Urinary bladder (tissue), 4 donors: ENCODE measurements at places on chromosomes 3 and 15. TPM values are rescaled to one million over a fixed set of nuclear protein-coding genes. Genes with fewer than 3 reads are reported as not detected.

DNA sequence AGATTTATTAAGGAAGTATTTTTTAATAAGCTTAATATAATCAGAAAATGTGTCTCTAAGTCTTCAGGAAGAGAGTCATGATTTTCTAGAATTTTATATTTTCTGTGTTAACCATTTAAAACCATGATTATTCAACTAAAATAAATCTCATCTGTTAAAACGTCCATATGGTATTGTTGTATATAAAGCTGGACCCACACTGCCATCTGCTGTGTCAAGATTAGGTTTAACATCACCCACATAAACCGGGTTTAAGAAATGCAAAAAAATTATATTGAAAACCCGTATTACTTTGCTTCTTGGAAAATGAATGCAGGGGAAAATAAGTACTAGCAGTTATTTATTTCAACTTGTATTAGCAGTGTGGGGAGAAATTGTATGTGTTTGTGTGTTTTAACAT lies 9.5 kb upstream of the CCDC66 start:
- DNase-seq: no peak

DNA sequence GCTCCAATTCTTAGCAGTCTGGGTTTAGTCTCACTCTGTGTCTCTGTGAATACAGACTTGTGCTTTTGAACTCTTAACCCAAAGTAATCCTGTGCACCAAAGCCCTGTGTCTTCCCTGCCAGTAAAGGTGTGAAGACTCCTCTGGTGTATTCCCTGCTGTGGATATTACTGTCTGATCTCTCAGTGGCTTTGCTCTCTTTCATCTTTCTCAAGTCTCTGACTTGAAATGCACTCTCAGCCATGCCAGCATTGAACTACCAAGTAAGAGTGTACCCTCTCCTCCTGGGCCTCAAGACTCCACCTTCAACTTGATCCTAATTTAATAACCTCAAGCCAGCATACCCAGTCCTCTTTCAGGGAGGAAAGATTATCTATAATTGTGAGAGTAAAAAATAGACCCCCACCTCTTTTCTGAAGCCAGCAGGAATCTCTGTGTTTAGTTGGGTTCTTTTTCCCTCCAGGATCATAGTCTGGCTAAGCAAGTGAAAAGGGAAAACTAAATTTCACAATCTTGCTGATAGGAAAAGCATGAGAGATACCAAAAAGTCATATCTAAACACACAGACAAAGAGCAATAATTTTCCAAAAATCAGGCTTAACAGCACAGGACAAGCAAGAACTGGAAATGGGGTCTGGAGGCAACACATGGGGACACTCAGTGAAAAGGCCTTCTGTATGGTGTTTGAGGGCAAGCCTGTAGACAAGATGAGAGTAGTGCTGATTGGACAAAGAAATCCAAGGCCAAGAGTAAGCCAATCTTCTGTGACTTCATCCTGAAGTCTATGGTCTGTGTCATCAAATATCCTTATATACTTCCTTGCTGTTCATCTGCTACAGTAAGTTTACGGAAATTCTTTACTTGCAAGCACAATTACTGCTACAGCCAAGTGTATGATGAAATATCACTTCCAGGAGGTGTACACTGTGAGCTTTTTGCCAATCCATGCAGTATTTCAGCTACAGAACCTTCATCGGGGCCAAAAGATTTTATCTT lies 296.1 kb upstream of the TGFBR2 start:
- no peak for DNase-seq

GCSAM gene
- 0.43 TPM for polyA plus RNA-seq

DNA sequence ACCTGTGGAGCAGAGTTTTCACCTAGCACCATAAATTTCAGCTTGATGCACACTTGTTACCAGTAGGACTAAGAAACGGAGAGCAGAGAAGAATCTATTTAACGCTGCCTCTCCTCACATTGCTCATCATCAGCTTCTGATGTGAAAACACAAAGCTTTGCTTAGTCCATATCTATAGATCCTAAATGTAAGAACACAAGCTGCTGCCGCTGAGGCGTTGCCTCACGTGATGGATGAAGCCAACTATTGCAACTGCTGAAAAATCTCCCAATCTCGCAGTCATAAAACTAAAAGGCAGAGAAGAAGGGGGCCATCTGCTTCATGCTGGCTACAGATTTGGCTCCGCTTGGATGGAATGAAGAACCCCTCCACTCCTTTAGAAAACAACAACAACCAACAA lies 42.7 kb downstream of the CADPS start:
- DNase-seq: no peak

YEATS2 gene
- 13.4 TPM for polyA plus RNA-seq

GRCh38 chr3:175386630-175387029 lies 527.5 kb downstream of the NAALADL2 start:
- no peak for DNase-seq

SNRPN gene
- polyA plus RNA-seq: 130 TPM

DNA sequence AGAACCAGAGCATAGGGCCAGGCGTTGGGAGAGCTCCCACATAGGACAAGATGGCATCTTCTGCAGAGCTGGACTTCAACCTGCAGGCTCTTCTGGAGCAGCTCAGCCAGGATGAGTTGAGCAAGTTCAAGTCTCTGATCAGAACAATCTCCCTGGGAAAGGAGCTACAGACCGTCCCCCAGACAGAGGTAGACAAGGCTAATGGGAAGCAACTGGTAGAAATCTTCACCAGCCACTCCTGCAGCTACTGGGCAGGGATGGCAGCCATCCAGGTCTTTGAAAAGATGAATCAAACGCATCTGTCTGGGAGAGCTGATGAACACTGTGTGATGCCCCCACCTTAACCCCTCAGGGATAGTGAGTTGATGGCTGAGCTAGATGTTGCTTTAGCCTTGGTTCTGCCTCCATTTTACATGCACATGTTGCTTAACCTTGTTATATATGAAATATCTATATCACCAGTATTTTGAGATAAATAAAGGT lies at the start of gene PYDC2:
PYDC2 (plus strand) TSS at position 51 of the 483 bp plus-strand sequence; CDS start at position 51, 0 bp downstream.
- no peak for DNase-seq
